HFFc6 (cell line): ENCODE measurements at places on chromosomes 11 and 22.

GRCh38 chr11:1966531-1966930 is 19.4 kb downstream of the MRPL23 start:
- DNase-seq = no peak

- DNase-seq = no peak
Measured at GRCh38 chr11:35998634-35999033, 54.8 kb downstream of the LDLRAD3 start.

DNA sequence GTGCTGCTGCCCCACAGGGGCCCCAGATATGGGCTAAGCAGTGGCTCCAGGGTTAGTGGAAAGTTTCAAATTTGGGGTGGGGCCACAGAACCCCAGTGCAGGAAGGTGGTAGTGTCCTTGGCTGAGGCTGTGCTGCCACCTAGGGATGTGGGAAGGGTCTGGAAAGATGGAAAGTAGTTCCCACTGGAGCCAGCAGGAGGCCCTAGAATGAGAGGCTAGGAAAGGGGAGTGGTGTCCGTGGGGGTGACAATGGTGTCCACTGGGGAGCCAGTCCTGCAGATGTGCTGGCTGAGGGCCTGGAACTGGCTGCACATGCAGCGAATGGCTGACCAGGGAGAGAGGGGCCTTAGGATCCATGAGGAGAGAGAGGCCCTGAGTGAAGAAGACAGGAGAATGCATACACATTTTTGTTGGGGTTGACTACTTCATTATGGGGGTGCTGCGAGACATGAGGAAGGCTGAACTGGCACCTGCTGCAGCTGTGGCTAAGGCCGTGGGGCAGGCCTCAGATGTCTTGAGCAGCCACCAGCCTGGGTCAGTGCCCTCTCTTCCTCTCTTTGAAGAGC is 21.1 kb downstream of the RFPL3 start:
- peak; percentile 39 for DNase-seq

DNA sequence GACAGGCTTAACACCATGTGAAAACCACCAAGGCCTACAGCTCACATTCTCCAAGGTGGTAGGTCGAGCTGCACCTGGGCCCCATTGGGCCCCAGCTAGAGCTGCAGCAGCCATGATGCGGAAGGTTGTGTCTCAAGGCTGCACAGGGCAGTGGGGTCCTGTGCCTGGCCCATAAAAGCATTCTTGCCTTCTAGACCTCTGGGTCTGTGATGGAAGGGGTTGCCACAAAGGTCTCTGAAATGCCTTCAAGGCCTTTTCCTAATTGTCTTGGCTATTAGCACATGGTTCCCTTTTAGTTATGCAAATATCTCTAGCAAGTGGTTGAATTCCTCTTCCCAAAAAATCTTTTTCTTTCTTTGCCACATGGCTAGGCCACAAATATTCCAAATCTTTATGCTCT is 52.5 kb upstream of the C11orf58 start:
- DNase-seq = no peak
